ENCODE measurements at places on chromosomes 7 and 10.

DNA sequence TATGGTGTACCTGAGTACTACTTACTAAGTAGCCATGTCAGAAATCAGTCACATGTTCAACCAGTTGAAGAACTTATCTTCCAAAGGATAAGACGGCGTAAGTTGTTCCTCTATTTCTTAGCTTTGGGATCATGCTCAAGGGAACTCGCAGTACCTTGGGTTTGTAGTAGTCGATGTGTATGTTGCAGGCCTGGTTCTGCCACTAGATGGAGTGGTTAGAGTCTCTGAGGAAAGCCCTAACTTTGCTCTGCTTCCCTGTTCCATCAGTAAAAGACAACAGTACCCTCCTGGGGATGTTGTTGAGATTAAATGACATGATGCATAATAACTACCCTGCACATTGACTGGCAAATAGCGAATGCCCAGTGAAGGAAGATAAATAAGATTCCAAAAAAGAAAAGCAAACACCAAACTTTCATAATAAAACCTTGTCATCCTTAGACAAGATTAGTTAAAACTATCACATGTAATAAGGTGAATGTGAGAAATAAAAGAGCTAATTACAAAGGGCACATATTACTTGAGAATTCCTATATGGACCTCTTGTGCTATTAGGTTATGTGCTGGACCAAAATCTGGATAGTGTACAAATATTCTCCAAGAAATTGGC lies 165.9 kb downstream of the ABCA13 start:
- no peak for DNase-seq

DNA sequence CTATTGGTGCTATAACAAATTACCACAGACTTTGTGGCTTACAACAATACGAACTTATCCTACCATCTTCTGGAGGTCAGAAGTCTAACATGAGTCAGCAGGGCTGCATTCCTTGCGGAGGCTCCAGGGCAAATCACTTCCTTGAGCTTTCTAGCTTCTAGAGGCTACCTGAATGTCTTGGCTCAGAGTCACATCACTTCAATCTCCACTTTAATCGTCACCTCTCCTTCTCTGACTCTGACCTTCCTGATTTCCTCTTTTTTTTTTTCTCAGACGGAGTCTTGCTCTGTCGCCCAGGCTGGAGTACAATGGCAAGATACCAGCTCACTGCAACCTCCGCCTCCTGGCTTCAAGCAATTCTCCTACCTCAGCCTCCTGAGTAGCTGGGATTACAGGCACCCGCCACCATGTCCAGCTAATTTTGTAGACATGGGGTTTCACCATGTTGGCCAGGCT lies 44.6 kb upstream of the ANAPC16 start:
- no peak for DNase-seq

DNA sequence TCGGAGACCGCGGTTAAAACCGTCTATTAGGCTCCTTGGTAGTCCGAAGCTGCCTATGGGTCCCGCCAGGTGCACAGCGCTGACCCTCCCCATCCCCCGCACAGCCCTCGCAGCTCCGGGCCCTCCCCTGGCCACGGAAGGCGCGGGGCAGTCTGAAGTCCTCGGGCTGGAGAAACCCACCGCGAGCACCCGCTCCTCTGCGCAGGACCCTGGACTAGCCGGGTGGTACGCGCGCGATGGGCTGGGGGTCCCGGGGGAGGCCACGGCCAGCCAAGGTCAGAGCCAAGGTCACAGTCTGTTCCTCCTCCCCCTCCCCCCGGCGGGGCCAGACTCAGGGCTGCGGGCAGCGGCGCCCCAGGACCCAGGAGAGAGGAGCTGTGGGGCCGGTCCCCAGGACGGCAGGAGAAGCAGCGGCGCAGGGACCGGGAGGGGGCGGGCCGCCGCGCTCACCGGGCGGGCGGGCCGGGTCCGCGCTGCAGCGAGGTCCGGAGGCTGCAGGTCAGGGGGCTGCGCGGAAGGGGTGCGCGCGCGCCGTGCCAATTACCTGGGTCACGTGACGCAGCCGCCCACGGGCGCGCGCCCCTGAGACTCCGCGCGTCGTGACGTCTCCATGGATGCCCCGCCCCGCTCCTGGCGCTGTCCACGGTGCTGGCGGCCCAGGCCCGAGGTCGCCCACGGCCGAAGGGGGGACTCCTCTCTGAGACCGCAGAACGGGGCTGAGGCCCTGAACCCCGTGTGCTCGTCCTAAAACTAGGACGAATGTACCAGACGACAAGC lies at the start of gene OGDHL:
Gene OGDHL (minus strand): TSS at position 535 of the 777 bp plus-strand sequence. CDS start 3,731 bp downstream, outside the sequence.
- peak; percentile 13 for DNase-seq

DNA sequence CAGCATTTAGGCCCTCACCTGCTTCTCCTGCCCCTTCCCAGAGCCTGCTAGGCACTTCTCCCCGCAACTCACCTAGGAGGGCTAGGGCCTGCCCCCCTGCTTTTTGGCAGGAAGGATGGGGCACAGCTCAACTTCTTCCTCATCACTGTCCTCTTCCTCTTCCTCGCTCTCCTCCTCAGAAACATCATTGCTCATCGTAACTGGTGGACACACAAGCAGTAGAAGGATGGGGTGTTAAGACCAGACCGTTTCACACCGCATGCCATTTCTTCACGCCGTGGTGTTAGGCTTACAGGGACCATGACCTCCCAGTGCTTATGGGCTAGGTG lies 1.6 kb downstream of the NPM3 start:
- DNase-seq: no peak

DNA sequence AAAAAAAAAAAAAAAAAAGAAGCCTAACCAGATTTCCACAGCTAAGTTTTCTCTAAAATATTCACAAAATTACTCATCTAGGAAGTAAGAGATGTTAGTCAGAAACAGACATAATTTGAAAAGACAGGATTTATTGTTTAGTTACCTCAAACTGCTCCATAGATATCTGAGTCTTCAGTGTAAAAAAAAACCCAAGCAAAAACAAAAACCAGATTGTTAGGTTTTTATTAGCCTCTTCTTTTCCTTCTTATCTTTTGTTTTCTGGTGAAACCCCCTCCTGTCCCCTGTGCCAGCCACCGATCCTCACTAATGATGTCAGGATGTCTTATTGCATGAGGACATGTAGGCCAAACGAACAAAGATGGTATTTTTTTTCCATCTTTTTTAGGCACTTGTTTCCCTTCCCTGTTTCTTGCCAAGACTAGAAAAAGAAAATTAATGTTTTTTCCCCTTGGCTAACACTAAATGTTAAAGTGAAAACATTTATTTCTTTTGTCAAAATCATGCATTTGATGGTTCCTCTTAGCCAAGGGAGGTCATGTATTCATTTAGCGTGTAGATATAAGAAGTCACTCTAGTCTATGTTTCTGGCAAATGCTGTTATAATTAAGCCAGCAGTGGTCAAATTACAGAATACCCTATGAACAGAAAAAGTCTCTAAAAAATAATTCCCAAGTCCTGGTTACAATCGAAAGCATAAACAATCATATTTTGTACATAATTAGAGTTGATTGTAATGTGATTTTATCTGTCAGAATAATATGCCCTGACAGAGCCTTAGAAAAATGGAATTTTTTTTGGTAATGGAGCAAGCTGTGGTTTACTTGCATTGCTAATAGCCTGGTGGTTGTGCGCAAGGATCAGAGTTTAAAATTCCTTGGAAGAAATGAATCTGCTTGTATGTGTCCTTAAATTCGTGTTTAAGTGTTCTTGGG lies 702.4 kb upstream of the FZD8 start:
- DNase-seq: no peak

DNA sequence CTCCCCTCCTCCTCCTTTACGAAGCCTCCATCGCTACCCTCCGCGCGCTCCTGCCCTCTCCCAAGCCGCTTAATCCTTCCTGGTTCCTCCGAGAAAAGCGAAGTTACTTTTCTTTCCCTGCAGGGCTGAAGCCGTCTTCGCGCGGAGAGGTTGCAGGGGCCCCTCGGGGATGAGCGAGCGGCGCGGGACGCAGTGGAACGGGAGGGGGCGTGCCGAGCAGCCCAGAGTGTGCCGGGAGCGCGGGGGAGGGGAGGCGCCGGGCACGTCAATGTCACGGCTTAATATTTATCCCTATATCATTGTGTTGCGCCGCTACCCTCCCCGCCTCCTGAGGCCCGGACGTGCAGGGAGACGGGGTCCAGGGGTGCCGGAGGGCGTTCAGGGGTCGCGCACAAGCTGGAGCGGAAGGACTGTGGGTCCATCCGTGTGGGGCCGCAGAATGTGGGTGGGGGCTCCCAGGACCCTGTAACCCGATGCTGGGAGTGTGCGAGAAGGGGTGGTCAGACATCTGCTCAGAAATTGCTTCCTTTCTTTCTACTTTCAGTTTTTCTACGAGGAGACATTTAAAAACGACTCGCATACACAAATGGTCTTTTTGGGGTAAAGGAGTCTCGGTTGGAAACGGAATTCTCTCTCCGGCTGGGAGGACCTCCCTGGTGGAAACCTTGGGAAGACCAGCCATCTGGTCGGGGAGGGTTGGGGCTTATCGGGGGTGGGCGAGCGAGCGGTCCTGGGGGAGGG lies 2.4 kb downstream of the CDK6 start:
- DNase-seq: peak; percentile 48

DNA sequence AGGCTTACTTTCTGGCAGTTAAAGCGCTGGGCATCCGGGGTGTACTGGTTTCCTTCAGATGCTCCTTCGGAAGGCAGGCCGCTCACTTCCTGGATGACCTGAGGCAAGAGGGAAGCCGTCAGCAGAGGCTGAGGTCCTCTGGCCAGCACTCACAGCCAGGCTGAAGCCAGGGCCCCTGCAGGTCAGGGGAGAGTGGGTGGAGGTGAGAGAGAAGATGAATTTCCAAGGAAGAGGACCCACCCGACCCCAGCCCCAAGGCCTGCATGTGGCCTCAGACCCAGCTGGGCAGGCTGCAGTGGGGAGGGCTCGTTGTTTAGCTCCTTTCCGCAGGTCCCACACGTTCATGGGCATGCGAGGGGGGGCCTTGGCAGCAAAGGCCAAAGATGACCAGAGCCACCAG lies 71.3 kb downstream of the VWA2 start:
- no peak for DNase-seq

- DNase-seq: no peak
Observed at GRCh38 chr10:79128923-79129305, 60.1 kb downstream of the ZMIZ1 start.

GRCh38 chr7:40520986-40521738 lies 386.4 kb downstream of the SUGCT start:
- DNase-seq: no peak

GRCh38 chr7:30478349-30479201 lies at the start of gene NOD1:
TSS of gene NOD1 (minus strand) at chr7:30478784. CDS start at chr7:30456921, 21,863 bp downstream.
- no peak for DNase-seq

GRCh38 chr10:49356944-49357343 lies 38.9 kb downstream of the DRGX start:
- no peak for DNase-seq

- no peak for DNase-seq
Observed at GRCh38 chr7:36966636-36967035, 242.3 kb upstream of the AOAH start.

- no peak for DNase-seq
Observed at GRCh38 chr7:95269640-95270039, 54.7 kb downstream of the PON1 start.

- DNase-seq: no peak
Observed at GRCh38 chr10:130471486-130471885, 335.3 kb downstream of the GLRX3 start.

- DNase-seq: no peak
Observed at GRCh38 chr10:118901380-118901779, 128.1 kb upstream of the NANOS1 start.

GRCh38 chr7:108290459-108291151 lies 160.4 kb upstream of the LAMB4 start:
- no peak for DNase-seq

DNA sequence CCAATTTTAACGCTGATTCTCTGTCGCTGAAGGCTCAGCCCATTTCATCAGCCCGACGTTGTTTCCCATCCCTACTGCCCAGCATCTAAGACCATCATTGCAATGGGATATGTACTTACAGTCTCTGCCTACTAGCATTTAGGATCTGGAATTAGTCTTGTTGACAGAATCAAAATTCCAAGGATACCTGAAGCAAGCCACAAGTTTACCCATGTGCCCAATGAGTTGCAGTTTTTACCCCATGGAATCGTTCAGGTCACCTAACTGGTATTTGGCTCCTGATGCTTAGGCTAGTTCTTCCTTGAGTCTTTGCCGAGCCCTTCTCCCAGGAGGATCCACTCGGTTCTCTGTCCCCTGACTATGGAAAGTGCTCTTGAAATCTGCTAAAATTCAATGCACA lies 276.8 kb downstream of the DNAJB9 start:
- no peak for DNase-seq

- no peak for DNase-seq
Observed at GRCh38 chr10:112763916-112764520, 186.0 kb upstream of the TCF7L2 start.

DNA sequence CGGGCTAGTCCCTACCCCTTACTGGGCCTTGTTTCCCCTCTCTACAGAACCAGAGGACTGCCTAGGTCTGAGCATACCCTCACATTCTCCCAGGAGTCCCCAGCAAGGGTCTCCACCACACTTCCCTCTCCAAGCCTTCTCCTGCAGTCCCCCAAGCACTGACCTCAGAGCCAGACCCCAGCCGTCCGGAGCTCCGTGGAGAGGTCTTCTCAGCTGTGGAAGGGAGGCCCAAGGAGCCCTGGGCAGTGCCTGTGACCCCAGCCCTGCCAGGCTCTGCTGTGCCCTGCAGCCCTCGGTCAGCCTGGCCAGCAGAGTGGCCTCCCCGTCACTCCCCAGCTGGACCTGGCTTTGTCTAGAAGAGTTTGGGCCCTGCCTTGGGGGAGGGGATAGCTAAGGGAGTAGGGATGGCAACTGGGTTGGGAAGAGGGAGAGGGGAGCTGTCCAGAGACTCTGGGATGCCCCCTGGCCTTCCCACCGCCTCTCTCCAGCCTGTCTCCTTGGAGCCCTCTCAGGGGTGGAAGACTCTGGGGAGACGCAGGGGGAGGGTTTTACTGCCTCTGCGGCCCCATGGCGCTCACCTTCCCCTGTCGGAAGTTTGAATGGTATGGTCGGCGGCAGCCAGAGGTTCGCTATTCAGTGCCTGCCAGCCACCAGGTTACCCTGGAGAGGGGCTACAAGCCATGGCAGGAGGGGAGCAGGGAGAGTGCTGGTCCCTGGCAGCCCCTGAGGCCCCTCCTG lies at the start of gene C10orf105:
Gene C10orf105 (minus strand): TSS at position 315 of the 738 bp plus-strand sequence. CDS start 3,441 bp downstream, outside the sequence.
- DNase-seq: no peak

DNA sequence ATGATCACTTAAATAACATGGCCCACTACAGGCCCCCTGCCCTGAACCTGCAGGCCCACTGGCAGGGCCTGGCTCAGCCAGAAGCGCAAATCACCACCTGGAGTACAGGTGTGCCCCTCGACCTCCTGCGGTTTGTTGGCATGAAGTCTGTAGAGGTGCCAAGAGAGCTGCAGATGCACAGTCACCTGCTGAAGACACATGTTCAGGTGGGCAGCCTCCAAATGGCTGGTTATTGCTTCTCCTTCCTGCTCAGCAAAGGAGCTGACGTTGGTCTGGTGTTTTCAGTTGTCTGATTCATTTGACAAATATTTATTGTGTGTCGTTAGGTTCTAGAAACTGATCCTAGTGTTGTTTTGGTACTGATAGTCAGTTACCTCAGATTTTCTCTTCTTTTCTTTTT lies 29.0 kb downstream of the DHTKD1 start:
- no peak for DNase-seq

- no peak for DNase-seq
Observed at GRCh38 chr7:102244601-102245000, 42.1 kb upstream of the SH2B2 start.

- peak; percentile 14 for DNase-seq
Observed at GRCh38 chr10:15262036-15262713, 93.7 kb upstream of the NMT2 start.

Measured in fibroblast of skin of left biceps (primary cell).